Stimulated activated naive CD4-positive, alpha-beta T cell treated with Interleukin-2 at 50 U/mL for 16 hours (primary cell): ENCODE measurements at places on chromosomes 1 and 21.

- DNase-seq, result no peak
These were observed 5.5 kb upstream of the LGALS8 start for GRCh38 chr1:236518322-236518721.

DNA sequence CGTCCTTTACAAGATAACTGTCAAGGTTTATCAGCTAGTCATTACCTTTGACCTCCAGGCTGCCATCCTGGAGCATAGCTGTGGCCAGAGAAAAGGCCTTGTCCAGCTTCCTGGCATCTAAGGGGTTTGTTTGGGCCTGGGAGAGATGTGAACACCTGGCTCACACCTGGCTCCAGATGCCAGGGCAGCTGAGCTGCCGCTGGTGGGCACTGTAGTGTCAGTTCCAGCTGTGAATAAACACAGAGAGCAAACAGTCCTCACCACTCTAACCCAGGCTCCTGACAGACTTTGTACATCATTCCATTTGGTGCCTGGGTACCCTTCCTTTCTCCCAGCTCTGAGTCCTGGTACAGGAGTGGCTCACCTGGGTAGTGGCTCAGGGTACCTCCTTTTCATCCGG lies 14.3 kb upstream of the KCNA10 start:
- DNase-seq, result no peak

DNA sequence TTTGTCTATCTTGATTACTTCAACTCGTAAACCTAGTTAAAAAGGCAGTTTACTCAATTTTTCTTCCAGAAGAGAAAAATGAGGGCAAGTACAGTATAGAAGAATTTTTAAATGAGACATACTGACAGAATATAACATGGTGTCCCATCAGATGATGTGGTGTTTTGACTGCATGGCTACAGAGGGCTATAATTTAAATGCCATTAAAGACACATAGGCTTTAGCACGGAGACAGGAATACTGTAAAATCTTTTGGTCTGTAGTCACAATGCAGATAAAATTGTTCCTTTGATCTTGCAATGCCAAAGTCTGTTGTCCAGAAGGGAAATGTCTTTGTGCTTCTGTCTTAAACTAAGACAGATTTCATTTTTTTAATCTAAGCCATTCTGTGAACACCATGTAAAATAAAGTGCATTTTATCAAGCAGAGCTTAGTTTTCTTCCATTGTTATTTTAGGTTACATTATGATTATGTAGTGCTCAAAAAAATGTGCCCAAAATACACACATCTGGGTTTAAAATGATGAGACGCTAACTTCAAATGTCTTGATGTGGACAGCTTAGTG lies 249.6 kb downstream of the PTPRC start:
- DNase-seq, result no peak

- peak; percentile 71 for DNase-seq
These were observed at the start of gene MAN1C1 for GRCh38 chr1:25616095-25616986. Gene MAN1C1, plus strand, starts transcription at chr1:25616791. Its CDS starts 1,007 bp downstream, at chr1:25617798.

GRCh38 chr1:19423130-19423529 lies 62.2 kb downstream of the CAPZB start:
- DNase-seq, result no peak

DNA sequence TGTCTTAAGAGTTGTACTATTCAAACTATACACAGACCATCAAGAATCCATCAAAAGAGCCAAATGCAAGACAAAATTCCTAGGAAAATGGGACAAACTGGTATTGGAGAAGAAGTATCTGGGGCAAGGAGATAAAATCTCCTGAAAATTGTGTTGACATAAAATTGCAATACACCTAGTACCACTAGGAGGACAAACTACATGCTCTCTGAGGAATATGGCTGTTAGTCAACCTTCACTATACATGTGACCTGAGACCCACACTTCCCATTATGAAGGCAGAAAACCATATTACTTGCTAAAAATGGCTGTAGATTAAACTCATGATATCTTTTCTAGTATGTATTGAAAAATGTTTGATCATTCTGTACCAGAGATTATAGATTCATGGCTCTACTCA lies 30.0 kb downstream of the IRF2BP2 start:
- no peak for DNase-seq

- no peak for DNase-seq
These were observed 228.4 kb upstream of the COA6 start for GRCh38 chr1:234144901-234145300.

GRCh38 chr1:230272557-230272956 lies 153.6 kb downstream of the PGBD5 start:
- DNase-seq, result no peak

- DNase-seq, result no peak
These were observed 10.3 kb upstream of the PODN start for GRCh38 chr1:53051676-53052075.

DNA sequence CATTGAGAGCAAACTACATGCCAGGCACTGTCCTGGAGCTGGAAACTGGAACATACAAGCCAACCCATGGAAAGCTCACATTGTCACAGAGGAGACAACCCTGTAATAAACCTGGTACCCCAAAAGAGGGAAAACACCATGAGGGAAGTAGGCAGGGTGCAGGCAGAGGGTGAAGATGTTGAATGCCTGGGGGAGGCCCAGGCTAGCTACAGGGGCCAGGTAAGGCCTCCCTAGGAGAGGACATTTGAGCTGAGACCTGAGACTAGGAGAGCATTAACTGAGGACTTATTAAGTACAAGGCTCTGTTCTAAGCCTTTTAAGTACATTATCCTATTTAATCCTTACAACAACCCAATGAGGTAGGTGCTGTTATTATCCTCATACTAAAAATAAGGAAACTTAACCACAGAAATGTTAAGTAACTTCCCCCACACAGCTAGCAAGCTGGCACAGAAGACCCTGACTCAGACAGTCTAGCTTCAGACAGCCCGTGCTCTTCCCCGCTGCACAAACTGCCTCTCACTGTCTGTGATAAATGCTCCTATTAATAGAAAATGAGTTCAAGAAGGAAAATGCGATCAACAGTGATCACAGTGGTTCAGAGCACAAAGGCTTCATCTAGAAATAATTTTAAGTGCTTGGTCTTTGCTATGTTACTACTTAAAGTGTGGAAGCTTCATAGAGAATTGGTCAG lies 41.8 kb downstream of the ZNF281 start:
- DNase-seq, result no peak

DNA sequence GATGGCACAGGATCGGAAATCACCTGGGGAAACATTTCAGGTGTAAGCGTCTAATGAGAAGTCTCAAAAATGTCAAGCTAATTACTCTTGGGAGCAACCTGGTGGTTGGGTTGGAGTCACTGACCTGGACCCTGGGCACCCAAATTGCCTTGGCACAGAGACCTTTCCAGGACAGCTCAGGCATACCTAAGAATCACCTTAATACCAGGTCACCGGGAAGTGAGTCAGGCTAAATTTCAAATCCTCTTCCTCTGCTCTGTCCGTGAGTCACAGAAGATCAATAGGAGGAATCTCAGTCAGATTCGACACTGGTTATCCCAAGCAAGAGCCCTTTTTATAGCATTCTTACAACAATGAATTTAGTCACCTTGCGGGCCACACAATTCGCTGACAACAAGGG lies 179.6 kb upstream of the CAMK1G start:
- no peak for DNase-seq
